ENCODE measurements at places on chromosomes 1 and 21.

DNA sequence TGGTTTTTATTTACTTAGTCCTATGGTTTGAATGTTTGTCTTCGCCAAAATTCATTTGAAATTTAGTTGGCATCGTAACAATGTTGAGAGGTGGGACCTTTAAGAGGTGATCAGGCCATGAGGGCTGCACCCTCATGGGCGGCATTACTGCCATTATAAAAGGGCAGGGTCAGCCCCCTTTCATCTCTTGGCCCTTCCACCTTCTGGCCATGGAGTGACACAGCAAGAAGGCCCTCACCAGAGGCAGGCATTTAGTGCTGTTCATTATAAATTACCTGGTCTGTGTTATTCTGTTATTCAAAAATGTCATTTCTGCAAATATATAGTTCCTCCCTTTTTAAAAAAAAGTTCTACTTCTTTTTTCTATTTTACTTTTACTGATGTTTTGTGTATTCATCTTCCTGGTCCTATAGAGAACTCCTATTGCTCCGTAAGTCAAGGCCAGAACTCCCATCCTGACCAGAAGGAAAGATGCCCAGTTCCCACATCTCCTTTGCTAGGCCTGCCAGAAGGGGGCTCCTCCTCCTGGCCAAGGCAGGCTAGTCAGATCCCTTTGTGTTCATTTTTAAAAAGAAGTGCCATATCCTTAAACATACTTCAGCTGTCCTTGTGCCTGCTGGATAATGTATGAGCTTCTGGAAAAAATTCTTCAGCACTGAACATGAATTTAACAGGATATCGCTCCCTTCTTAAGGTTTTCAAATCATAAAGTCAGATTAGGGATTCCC, 10.0 kb upstream of the LBR start:
- DNase-seq, result no peak

DNA sequence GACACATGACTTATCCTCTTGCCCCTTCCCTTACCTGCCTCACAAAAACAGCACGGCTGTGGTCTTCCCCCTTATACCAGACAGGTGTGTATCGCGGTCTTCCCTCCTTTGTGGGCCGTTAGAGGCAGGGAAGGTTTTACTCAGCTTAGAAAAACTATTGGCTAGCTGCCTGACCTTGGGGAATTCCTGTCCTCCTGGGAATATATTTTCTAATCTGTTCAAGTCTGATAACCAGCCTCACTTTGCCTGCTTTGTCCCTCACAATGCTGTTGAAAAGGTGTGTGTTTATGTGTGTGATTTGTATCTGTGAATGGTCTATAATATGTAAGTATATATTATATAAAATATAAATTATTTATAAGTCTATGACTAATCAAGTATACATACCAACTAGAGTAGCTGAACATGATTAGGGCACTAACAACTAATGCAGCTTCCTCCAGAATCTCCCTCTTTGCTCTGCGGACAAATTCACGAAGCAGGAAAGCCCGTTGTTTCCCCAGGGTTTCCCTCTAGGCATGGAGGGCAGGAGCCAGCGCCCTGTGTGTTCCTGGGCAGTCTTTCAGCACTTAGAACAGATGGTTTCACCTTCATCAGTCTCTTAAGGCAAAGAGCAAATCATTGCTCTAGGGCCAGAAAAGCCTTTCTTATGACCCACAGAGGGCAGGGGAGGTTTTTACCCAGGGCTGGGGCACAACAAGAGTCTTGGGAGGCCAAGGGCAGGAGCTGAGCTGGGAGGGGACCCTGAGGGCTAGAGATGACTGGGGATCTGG, 25.6 kb downstream of the SLC26A9 start:
- no peak for DNase-seq

- DNase-seq, result peak; percentile 31
Observed at GRCh38 chr1:71196685-71197084, 115.8 kb upstream of the ZRANB2 start.

GRCh38 chr21:8994640-8995511, 1526.5 kb upstream of the TPTE start:
- DNase-seq, result no peak

DNA sequence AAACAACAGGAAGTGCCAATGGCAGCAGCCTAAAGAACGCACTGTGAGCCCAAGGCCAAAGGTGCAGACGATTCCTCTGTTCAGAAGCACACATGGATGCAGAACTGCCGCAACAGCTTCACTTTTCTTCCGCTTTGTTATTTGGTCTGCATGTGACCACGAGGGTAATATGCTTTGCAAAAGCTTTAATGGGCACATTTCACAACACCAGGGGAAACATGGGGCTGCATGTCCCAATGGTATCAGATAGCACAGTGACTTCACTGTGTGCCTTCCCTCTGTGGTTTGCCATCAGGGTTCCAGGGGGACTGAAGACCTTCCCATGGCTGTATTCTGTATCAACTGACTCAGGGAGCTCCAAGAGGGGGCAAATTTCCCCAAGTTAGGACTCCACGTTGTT, 28.3 kb downstream of the THAP3 start:
- no peak for DNase-seq

DNA sequence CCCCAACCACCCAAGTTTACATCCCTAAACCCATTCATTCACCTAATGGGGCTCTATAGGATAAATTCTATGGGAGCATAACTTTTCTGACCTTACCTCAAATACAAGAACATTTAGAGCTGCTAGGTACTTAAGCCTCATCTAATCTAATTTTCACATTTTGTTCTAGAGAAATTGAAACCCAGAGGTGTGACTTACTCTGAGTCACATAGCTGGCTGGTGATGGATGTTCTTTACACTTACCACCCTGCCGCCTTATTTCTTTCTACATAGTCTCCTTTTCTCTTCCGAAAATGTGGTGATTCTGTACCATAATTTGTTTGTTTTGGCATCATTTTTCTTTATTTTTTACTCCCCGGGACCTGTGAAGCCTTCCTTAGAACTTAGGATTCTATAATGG, 20.3 kb downstream of the TIPRL start:
- no peak for DNase-seq

GRCh38 chr1:103239034-103239433, 130.7 kb upstream of the COL11A1 start:
- DNase-seq, result no peak

- DNase-seq, result no peak
Observed at GRCh38 chr1:66278260-66279021, 255.5 kb upstream of the SGIP1 start.

DNA sequence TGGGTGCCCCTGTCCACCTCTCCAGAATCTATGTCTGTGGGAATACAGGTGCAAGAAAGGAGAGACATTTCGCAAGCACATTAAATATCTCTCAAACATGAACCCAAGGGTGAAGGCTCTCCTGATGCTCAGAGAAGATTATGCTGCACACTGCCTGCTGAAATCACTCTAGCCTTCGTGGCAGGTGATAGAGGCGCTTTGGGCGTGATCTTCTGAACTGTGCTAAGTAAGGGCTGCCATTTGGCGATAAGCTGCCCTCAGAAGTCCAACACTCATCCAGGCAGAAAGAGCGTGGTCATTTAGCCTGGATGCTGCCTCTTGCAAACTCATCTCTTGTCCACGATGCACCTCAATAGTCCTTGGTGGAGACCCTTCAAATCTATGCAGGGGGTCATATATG, 241.9 kb downstream of the KAZN start:
- DNase-seq, result no peak

DNA sequence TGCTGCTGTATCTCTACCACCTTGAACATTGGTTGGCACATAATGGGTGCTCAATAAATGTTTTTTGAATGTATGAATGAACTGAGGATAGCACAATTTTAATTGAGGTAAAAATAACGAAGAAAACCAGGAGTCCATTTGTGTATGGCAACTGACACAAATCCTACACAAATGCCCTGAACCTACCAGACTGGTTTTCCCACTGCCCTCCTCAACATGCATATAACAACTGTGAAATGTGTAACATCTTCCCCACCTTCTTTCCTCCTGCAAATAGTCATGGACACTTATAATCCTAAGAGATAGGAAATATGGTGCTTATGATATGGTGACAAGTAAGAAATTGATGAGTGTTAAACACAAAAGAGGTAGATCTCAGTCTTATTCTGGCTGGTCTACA, 9.9 kb upstream of the LMO4 start:
- no peak for DNase-seq

DNA sequence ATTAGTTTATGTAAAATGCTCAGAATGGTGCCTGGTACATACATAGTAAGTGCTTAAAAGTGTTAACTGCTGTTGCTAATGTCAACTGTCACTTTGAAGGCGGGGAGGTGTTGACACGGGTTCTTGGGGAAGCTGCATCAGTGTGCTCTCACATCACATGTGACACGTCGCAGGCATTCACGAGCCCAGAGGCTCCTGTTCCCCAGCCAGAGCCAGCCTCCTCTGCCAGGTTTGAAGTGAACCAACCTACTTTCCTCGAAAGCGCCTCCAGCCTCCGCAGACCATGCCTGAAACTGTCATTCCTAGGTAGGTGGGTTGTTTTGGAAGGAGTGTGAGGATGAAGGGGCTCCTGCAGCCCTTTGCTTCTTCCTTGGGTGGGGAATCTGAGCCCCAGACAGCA, 13.8 kb downstream of the GALNT2 start:
- DNase-seq, result no peak

GRCh38 chr1:103516693-103517092, 8.8 kb upstream of the RNPC3 start:
- no peak for DNase-seq

- no peak for DNase-seq
Observed at GRCh38 chr1:31792116-31792515, 23.7 kb downstream of the SPOCD1 start.

GRCh38 chr21:21199342-21200102, 201.3 kb downstream of the NCAM2 start:
- DNase-seq, result no peak

DNA sequence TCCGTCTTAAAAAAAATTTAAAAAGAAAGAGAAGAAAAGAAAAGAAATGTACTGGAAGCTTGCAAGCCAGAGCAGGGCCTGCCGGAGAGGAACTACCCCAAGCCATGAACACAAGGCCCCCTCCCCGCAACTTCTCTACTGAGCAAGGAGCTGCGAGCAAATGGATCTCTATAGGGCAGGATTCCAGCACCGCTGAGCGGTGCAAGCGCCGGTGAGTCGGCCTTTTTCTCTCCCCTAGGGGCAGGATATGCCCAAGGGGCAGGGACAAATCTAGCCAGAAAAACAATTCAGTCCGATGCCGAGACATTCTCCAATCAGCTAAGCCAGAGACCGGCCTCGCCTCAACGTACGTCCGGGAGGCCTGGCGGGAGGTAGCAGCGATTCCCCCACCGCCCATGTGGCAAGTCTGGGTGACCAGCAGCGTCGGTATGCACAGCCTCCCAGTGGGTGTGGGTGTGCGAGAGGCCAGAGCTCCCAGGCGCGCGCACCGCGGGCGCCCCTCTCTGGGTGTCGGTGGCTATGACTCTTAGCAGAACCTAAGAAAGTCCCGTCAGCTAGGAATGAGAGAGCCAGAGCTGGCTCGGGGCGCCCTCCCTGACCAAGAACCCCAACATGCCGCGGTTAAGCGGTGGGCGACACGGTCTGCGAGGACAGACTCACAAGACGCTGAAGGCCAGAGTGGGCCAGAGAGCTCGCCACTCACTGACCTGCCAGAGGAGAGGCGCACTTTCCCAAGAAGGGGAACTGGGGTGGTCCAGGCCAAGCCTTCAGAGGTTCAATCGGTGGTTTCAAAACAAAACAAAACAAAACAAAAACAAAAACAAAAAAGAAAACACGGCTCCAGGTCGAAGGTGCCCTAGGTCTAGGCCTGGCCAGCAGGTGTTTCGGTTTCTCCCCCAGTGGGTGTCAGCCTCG, 1.9 kb downstream of the CSMD2 start:
- peak; percentile 44 for DNase-seq

DNA sequence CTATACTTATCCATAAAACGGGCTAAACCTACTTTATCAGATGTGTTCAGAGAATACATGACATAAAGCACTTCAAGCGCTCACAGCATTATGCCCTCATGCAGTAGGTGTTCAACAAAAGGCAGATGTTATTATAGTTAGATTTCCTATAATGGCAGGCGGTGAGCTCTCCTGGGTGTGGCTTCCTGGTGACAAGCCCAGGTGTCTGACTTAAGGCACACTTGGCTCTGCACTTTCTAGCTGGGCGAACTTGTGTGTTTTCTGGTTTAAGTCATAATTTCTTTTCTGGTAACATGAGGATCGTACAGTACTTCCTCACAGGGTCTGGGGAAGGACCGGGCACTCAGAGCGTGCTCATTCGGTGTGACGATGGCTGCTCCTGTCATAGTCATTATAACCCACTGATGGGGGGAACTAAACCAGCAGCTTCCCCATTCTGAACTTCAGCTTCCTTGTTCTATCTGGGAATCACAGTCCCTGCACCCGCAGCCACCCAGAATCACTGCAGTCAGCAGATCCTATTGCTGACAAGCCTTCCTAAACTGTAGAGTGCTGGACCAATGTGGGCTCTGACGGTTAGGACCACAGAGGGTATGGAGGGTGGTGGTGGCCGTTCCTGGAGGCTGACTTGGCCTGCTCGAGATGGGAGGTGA, 52.8 kb downstream of the IGSF21 start:
- DNase-seq, result peak; percentile 17

DNA sequence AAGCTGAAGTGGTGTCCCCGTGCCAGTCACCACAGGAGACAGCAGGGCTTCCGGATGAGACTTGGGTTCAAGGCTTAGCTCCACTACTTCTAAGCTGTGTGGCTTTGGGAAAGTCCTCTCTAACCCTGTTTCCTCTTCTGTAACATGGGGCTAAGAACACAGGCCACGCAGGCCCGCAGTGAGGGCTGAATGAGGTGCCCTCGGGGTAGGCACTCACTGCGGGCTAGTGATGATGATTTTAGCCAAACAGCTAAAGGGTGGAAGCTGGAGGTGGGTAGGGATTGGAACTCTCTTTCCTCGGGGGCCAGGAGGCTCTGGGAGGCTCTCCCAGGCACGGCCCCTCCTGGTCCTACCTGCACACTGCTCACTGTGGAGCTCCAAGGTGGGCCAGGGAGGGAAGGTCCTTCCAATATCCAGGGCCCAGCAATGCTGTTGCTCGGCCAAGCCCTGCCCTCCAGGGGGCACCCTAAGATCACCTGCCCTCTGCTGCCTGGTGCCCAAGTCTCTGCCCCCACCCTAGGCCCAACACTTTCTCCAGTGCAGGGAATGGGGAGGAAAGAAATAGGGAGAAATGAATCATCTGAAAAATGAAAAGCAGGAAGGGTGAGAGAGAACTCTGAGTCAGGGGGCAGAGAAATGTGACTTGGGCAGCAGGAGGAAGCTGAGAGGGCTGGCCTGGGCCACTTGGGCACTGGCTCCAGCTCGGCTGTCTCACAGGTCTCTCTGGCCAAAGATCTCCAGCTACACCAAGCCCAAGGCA, 19.2 kb upstream of the EVA1B start:
- DNase-seq, result no peak

GRCh38 chr1:21779613-21780521, 3.1 kb downstream of the USP48 start:
- no peak for DNase-seq

GRCh38 chr1:96365076-96365475, 356.5 kb upstream of the PTBP2 start:
- DNase-seq, result peak; percentile 41

- no peak for DNase-seq
Observed at GRCh38 chr1:8669606-8670335, 147.7 kb downstream of the RERE start.

DNA sequence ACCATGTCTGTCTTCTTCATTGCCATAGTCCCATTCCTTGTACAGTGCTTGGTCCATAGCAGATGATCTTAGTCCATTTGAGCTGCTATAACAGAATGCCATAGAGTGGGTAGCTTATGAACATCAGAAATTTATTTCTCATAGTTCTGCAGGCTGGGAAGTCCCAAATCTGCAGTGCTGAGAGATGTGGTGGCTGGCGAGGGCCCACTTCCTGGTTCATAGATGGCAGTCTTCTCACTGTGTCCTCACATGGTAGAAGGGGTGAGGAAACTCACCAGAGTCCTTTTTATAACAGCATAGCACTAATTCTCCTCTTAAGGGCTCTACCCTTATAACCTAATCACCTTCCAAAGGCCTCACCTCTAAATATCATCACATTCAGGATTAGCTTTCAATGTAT, 23.1 kb upstream of the RAP1A start:
- DNase-seq, result no peak
